A673 (cell line): ENCODE measurements at places on chromosomes 4 and X. TPM values are rescaled to one million over a fixed set of nuclear protein-coding genes. Genes with fewer than 3 reads are reported as not detected.

GRCh38 chrX:153966283-153966688 is 5.3 kb downstream of the HCFC1 start:
- no peak for DNase-seq

GRCh38 chr4:140121646-140122045 is 32.3 kb downstream of the MAML3 start:
- DNase-seq: no peak

HSD17B13 gene
- not detected in 2 replicates for total RNA-seq

PABPC5 gene
- total RNA-seq: not detected in 2 replicates

GNRHR gene
- not detected in 2 replicates for total RNA-seq

MUC7 gene
- total RNA-seq: not detected in 2 replicates
